Activated CD8-positive, alpha-beta memory T cell treated with anti-CD3 and anti-CD28 coated beads, Interleukin-2, amount 50 U/mL, for 4 hours (primary cell): ENCODE measurements at places on chromosomes 12 and 14.

DNA sequence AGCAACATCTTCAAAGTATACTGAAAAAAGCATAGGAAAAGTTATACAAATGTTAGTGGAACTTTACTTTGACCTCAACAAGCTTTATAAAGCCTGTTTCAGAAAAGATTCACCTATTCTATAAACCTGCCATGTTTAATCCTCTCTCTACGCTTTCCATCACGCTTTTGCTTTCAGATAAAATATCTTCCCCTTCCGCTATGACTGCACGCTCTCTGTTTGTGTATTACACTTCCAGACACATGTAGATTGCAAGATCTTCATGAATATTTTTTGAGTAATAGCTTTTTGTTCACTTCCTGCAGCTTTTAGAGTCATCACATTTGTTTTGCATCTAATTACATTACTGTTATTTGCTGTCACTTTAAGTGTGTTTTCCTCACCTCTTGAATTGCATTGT is 271.4 kb downstream of the RASSF9 start:
- DNase-seq, result no peak

- no peak for DNase-seq
Observed at GRCh38 chr12:124152731-124153130, 142.2 kb upstream of the RFLNA start.

DNA sequence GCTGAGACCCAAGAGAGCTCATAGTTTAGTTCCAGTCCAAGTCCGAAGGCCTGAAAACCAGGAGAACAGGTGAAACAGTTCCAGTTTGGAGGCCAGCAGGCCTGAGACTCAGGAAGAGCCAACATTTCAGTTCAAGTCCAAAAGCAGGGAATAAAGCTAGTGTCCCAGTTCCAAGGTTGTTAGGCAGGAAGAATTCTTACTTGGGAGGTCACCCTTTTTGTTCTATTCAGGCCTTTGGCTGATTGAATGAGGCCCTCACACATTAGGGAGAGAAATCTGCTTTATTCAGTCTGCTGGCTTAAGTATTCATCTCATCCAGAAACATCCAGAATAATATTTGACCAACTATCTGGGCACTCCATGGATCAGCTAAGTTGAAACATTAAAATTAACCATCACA is 294.6 kb downstream of the PCNX1 start:
- no peak for DNase-seq

DNA sequence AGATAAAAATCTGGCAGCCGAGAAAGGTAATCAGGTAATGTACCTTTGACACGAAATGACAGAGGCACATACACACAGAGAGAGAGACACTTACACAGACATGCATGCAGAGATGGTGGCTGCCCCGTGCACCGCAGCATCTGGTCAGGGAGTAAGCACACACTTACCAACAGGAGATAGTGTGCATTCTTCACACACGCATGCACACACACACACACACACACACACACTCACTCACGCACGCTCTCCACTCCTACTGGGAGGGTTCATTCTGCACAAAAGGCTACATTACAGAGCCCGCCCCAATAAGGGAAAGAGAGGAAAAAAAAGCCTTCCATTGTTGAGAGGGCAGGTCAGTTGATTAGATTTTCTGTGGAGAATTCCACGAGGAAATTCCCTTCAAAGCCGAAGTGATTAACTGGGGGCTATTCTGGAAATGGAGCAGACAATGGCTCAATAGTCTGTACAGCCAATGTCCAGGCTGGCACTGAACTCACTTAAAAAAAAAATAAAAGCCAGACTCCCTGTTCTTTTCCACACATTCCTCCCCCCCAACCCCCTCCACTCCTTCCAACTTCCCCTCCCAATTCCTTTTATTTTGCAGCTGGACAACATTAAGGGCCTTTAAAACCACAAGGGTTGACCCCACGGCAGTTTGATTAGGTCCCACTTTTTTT is 1.4 kb upstream of the SOX5 start:
- DNase-seq, result no peak

DNA sequence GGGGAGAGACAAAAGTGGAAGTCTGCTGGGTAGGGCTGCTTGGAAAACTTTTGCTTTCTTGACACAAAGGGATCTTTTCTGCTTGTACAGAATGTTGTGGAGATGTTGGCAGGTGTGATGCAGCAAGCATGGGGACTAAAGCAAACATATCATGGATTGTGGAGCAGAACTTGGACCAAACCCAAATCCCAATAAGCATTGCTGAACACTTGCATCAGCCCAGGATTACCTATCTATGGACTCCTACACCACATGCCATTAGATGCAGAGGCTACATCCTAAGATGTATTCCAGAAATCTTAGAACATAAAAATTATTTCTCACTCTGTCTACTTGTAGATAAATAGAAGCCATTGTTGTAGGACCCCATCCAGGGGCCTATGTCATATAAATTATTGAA is 44.7 kb upstream of the RERG start:
- no peak for DNase-seq

DNA sequence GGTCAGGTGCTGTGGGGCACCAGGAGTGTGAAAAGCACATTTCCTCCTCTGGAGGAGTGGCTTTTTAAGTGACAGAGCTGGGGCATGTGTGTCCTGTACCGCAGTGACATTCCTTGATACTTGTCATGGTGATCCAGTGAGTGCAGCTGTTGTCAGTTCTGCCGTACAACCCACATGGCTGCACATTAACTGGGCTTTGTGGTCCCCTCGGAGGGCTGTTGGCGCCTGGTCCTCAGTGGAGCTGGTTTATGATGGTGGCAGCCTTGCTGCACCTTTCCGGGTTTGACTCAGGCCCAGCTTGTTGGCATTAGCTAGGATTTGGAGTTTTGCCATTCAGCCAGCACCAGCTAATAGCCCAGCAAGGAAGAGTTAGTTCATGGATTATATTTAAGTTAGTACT is 77.0 kb downstream of the SLC25A47 start:
- DNase-seq, result no peak

- no peak for DNase-seq
Observed at GRCh38 chr12:129772501-129773493, 131.0 kb downstream of the TMEM132D start.

DNA sequence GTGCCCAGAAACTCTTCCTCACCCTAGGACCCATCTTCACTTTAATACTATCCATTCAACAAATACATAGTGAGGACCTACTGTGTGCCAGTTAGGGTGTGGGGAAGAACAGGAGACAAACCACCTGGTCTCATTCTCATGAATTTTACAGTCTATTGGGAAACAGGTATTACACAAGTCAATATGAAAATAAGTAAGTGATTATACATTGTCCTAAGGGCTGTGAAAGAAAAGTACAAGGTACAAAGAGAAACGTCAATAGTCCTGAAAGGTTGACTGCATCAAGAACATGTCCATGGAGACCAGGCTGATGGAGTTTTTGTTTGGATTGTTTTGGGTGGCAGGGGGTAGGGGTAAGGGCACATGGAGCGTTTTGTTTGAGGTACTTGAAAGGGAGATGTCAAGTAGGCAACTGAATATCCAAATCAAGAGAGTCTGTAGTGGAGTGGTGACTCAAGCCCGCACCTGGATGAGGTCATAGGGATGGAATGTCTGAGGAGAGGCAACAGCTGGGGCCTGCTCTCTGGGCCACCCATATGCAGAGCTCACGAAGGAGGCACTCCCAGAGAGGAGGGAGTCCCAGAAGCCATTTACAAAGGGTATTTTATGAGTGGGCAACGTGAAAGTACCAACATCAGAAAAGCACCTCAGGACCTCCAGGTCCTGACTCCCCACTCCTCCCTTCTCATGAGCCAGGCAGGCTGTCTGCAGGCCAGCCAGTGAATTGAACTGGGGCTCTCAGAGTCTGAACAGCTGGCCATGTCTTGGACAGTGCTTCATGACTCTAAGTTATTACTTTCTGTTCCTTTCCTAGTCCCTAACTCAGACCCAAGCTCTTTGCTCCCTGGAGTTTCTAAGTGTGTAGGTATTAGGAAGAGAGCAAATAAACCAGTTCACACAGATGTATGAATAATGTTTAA is 272.0 kb downstream of the ZFP36L1 start:
- no peak for DNase-seq

GRCh38 chr12:49456131-49456679 is 82.6 kb upstream of the KCNH3 start:
- no peak for DNase-seq

DNA sequence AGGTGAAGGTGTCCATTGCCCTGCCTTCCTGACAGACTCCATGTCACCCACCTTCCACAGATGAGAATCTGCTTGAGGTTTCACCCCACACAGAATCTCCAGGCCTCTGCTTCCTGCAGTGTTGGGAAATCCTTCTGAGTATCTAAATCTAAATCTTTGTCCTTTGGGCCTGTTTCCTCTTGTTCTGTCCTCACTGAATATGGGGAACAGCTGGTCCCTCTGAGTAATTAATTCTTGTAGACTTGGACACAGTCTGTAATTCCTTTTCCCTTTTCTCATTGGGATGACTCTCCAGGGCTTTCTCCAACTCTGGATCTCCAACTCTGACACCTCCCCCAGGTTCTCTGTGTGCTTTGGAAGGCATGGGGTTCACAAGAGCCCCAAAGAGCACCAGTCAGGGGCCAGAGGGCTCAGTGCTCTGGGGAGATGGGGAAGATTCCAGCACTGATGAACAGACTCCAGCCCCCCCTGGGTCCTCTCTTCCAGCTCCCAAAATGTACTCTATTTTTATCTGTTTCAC is 2.3 kb upstream of the ACVRL1 start:
- no peak for DNase-seq

DNA sequence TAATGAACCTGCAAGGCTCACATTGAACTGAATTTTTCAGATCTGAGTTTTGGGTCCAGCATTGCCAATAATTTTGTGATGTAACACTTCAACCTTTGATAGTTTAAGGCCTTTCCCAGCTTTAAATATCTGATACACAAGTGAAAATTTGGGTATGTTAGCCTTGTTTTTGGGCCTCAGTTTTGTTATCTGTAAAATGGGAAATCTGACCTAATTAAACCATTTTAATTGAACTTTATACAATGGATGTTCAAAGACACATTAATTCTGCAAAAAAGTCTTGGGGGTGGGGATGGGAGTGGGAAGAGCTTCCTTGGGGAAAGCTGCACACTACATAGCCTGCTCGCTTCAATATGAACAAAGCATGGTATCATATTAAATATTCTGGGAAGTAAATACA is 5.2 kb upstream of the SPATS2 start:
- DNase-seq, result no peak

GRCh38 chr14:91399868-91400640 is 17.6 kb downstream of the CCDC88C start:
- DNase-seq, result no peak

- no peak for DNase-seq
Observed at GRCh38 chr14:59214702-59215302, 26.3 kb downstream of the DAAM1 start.

DNA sequence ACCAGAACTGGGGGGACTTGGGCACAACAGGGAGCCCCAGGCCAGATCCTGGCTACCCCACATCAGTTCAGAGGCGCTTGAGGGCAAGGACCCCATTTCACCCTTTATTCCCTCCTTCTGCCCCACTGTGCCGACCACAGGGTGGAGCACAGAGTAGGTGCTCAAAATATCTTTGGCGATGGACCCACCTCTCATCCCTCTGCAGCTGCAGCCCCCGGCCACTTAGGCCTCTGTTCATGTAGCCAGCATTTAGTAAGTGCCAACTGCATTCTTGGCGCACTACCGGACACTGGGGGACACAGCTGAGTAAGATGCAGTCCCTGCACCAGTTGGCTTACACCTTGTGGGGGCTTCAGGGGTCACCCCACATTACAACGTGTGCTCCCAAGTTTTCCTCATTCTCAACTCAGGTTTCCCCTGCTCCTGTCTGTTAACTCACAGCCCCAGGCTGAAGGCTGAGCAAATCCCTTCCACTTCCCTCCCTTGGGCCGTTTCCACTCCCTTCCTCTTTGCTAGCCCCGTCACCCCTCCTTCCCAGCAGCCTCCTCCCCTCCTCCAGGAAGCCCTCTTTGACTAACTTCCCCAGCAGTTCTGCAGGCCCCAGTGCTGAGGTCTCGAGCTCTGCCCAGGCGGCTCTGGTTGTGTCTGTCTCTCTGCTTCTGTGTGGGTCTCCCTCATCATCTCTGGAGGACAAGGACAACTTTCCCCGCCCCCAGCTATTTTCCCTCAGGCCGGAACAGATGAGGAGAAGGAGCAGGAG is 26.5 kb downstream of the KRT80 start:
- DNase-seq, result no peak

DNA sequence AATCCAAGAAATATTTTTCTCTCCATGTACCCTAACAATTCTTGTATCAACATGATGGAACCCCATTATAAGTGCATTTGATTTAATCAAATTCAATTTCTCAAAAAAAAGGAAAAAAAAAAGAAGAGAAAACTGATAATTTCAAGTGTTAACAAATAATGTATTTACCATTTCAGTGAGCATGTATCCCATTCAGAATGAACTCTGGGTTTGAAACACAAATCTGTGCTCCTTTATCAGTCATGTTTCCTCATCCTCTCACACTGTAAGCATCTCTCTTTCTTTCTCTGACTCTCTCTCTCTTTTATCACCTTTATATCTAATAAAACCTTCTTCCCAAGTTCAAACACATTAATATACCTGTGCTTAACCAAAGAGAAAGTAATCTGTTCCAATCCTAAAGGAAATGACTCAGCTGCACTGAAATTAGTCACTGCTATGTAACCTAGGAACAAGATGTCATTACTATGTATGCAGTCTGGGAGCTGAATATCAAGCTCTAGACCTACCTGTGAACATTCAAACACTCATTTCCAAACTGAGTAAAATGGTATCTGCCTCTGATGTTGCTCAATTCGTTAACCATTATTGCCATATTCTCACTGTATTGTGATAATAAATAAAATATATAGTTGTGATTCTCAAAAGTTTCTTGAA is 135.0 kb upstream of the LRIG3 start:
- DNase-seq, result no peak

GRCh38 chr12:111409403-111409779 is 3.7 kb downstream of the SH2B3 start:
- DNase-seq, result no peak

GRCh38 chr12:114904254-114905003 is 220.5 kb upstream of the TBX3 start:
- no peak for DNase-seq
